ENCODE measurements at places on chromosomes 13 and 19.
A peak's percentile ranks its signal among the peaks of the same experiment; 100 is the strongest.

GRCh38 chr13:99276706-99277105 is 18.5 kb upstream of the GPR18 start:
- DNase-seq = no peak

DNA sequence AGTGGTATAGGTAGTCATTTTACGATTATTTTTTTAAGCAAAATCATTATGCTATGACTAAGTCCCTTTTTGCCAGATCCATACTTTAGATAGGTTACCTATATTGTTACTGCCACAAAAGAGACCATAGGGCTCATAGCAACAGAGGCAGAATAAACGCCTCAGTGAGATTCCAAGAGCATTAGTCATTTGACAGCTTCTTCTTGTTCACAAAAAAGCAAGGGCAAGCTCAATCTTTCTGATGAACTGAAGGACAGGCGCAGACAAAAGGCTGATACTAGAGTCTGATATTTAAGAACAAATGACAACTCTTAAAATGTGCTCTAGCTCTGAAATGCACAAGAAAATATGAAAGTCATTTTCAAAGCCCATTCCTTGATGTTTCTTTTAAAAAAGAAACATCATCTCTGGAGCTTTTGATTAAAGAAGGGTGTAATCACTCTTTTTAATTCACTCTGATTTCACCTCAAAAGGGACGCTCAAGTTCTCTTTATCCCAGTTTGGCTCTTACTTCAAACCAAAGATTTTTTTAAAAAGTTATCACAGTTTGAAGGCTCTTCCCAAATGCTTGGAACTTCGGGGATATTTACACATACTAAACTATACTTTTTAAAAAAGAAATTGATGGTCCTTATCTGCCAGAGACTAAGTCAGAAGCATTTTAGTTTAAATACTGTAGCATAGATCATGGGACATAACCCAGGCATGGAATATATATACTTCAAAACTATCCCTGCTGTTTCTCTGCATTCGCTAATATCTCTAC is 187.2 kb downstream of the EFNB2 start:
- no peak for DNase-seq

- DNase-seq = no peak
Observed at GRCh38 chr19:44530777-44531176, 1.3 kb upstream of the CEACAM20 start.

DNA sequence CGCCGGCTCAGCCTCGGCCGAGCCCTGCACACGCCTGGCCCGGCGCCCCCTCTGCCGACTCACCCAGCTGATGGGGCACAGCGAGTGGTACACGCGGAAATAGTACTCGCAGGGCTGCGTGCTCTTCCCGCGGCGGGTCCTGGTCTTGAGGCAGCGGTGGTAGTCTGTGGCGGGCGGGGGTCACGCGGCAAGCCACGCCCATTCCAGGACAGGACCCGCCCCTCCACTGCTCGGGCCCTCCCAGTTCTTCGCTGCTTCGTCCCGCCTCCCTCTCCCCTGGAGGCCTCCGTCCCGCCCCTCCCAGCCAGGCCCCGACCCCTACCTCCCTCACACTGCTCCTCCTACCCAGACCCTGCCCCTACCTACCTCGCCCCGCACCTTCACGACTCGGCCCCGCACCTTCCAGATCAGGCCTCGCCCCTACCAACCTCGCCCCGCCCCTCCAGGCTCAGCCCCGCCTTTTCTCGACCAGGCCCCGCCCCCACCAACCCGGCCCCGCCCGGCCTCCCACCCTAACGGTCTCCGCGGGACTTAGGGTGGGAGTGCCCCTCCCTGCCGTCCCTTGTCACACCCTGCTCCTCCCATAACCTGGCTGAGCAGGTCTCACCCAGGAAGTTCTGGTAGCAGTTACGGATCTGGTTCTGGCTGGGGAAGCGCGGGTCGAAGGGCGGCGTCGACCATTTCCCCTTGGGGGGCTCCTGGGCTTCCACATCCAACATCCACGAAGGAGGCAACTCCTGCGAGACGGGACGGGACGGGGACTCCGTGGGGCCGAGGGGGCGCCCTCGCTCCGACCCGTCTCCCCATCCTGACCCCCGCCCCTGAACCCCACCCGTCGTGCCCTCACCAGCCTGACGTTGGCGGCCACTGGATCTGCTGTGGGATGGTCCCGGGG is 469 bp downstream of the COX6B2 start:
- peak; percentile 81 for DNase-seq

DNA sequence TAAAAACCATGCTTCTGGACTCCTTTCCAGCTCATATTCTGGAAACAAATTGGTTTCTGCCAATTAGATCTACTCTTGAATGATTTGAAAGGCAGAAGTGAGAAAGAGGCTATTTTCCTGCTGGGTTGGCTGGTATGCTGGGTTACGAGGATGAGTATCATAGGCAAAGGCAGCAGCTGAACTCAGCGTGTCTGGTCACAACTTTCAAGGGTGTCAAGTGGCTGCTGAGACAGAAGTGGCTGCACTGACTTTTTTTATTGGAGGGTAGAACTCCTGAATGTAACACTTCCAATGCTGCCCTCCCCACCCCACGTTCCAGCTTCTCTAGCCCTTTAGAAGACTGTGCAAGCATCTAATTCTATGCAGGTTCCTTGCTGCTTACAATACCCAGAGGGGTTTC is 8.3 kb upstream of the DZIP1 start:
- no peak for DNase-seq

DNA sequence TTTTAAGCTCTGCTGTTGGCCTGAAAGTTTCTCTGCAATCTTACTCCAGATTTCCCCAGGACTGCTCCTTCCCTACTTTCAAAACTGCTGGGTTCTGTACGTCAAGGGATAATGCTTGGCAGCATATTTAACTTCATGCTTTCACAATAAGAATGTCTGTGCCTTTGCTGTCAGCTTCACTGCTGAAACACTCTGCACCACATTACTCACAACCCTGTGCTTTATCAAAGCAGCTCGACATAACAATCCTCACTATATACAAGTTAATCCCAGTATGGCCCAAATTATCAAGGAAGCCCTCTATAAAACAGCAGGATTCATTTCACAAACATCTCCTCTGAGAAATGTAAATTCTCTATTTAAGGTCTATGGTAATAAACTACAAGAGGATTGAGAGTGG is 17.5 kb downstream of the LATS2 start:
- no peak for DNase-seq

- peak; percentile 92 for DNase-seq
Observed at GRCh38 chr13:86882835-86883234, 788.3 kb upstream of the SLITRK5 start.

DNA sequence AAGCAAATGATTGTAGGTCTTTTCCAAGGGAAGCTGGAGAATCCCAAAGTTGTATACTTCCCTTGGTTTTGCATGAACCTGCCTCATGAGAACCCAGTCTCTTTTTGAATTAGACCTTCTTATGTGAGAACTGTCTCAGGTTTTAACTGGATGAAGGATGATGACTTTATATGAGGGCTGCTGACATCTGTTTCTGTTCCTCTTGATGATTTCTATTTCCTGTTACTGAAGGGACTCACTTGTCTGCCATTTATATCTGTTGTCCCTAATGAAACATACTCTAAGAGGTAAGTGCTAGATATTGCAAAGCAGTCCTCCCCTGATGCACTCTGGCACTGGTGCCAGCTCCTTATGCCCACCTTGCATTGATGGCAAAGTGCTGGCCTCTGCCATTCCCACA is 33.6 kb downstream of the ERICH4 start:
- no peak for DNase-seq

DNA sequence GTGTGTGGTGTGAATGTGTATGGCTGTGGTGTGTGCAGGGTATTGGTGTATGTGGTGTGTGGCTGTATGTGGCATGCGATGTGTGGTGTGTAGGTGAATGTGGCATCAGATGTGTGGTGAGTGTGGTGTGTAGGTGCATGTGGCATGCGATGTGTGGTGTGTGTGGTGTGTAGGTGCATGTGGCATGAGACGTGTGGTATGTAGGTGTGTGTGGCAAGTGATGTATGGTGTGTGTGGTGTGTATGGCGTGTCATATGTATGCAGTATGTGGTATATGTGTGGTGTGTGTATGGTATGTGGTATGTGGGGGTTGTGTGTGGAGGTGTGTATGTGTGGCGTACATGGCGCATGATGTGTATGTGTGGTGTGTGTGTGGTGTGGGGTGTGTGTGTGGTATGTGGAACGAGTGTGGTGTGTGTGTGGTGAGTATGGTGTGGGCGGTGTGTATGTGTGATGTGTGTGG is 63.4 kb downstream of the PEPD start:
- DNase-seq = no peak

DNA sequence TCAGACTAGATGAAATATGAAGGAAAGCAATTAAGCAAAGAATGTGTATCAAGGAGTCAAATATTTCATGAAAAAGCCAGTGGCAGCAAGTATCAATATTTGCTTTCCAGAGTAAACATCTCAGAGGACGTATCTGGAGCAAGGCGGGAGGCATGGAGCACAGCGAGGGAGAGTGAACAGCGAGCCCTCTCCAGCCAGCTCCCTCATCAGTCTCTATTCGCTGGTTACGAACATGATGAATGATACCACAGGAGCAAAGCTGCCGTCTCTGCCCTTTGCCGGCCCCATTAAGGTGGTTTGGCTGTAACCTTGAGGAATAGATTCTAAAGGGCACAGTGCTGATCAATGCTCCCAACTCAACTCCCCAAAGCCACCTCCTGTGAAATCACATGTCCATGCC is 95.8 kb downstream of the CCNA1 start:
- DNase-seq = no peak
